ENCODE measurements at places on chromosomes 5 and 9.

GRCh38 chr9:84296146-84296843 lies 44.3 kb downstream of the SLC28A3 start:
- DNase-seq, result no peak

DNA sequence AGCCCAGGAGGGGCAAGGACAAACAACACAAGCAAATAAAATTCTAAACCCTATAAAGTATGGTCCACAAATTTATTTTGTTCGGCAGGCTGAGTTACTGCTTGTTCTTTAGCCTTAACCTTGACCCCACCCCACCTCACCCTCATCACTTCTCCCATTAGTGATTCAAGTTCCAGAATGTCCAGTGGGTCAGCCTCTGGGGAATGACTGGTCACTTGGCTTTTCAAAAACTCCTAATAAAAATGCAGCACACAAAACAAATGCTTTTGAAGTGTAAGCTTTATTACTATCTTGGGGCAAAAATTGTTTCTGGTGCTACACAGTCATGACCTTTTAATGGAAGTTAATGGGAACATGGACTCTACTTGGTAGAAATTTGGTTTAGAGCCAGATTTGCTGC lies 142.1 kb downstream of the MPDZ start:
- DNase-seq, result no peak

DNA sequence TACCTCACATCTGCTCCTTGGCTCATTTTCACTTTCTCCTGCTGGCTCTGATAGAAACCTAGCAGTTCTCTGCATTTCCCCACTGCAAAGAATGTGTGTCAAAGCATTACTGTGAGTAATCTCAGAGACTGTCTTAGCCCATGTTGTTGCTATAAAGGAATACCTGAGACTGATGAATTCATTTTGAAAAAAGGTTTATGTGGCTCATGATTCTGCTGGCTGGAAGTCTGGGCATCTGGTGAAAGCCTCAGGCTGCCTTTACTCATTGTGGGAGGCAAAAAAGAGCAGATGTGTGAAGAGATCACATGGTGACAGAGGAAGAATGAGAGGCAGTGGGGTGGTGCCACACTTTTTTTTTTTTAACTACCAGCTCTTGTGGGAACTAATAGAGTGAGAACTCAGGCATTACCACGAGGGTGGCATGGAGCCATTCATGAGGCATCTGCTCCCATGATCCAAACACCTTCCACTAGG lies 191.6 kb upstream of the CTNND2 start:
- no peak for DNase-seq

DNA sequence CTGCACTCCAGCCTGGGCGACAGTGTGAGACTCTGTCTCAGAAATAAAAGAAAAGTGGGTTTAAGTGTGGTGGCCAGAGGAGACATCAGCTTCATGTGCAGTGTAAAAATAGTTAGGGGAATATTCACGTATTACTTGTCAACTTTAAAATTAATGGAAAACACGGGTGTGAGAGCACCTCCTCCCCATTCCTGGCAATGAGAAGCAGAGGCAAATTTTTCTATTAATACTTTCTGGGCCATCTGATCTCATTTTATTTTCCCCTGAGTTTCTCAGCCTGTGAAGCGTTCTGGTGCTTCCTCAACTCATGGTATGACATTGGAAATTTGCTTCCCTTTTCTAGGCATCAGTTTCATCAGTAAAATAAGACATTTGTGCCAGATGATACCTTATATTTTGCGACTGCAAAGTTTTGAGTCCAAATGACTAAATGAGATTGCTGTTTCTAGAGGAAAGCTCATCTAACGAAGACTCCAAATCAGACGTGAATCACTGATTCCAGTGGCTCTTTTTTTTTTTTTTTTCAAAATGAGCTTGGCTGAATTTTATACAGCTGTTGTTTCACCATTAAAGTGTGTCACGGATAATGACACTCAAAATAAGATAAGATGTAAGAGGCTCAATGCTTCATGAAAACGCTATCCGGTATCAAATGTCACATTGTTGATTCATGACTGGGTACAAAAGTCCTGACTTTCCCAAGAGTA lies 104.6 kb downstream of the MSX2 start:
- no peak for DNase-seq

- DNase-seq, result no peak
These were observed 82.1 kb upstream of the MOCS2 start for GRCh38 chr5:53191548-53192165.

DNA sequence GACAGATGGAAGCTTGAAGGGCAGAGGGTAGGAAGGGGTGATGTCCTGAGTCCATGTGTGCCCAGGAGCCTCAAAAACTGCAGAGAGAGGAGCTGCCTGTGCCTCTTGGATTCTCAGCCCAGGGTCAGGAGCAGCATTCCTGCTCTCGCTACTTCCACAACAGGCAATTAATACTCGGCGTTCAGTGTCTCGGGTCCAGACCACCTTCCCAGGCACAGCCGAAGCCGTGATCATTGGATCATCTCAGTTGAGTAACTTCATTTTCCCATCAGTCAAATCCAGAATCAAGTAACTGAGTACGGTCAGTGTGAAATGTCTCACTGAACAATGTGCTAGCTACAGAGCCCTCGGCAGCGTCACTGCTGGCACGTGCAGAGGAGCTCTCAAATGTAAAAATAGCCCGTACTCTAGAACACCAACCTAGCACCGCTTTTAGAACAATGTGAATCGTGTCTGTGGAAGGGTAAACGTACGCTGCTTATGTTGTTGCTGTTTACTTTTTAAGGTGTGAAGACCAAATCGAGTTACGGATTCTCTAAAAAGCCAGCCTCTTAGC lies 63.5 kb upstream of the IRX4 start:
- no peak for DNase-seq

DNA sequence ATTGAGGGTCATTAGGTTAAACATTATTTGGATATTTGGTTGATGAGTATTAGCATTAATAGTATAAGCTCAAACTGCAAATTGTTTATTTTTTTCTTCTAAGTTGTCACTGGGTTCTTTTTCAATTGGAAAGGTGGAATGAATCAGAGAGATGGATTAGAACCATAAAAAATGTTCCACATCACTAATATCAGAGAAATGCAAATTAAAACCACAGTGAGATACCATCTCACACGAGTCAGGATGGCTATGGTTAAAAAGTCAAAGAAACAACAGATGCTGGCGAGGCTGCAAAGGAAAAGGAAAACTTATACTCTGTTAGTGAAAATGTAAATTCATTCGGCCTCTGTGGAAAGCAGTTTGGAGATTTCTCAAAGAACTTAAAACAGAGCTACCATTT lies 122.8 kb downstream of the CCDC192 start:
- DNase-seq, result no peak

- DNase-seq, result no peak
These were observed 252.7 kb downstream of the CEMIP2 start for GRCh38 chr9:71515626-71516025.

DNA sequence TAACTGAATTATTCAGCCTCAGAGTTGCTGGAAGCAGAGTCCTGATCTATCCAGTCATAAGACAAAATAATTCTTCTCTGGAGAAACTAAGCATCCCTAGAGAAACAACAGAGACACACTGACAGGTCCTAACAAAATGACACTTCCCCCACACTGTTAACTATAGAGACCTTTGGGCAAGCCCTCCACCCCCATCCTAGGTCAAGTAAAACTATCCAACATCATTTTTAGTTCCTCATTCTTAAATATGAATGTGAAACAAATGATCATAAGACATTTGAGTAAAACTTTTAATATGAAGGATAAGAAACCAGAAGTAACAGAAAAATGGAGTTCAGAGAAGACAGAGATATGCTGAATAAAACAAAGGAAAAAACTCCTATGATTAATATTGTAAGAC lies 30.9 kb downstream of the CNTLN start:
- no peak for DNase-seq

DNA sequence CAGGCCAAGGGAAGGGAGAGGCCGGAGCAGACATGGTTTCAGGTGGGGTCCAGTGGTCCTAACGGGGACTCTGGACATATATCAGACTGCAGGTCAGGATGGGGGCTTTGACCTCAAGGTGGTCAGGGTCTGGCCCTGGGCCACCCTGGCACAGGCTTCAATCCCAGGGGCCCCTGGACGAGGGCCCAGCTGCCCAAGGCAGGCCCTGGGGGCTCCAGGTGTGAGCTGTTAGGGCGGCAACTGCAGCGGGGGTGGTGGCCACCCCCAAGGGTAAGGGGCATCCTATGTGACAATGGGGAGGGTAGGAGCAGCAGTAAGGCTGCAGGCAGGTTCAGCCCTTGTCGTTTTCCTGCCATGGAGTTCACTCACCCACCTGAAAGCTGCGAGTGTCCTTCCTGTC lies 45.4 kb upstream of the CLPTM1L start:
- DNase-seq, result no peak

DNA sequence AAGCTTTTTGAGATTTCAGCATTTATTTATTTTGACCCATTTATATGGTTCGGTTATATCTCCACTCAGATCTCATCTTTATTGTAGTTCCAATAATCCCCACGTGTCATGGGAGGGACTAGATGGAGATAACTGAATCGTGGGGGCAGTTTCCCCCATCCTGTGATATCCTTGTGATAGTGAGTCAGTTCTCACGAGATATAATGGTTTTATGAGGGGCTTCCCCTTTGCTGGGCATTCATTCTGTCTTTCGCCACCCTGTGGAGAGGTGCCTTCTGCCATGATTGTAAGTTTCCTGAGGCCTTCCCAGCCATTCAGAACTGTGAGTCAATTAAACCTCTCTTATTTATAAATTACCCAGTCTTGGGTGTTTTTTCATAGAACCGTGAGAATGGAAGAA lies 96.5 kb upstream of the PCSK1 start:
- DNase-seq, result no peak

- no peak for DNase-seq
These were observed 66.0 kb upstream of the SMIM15 start for GRCh38 chr5:61228229-61228628.

DNA sequence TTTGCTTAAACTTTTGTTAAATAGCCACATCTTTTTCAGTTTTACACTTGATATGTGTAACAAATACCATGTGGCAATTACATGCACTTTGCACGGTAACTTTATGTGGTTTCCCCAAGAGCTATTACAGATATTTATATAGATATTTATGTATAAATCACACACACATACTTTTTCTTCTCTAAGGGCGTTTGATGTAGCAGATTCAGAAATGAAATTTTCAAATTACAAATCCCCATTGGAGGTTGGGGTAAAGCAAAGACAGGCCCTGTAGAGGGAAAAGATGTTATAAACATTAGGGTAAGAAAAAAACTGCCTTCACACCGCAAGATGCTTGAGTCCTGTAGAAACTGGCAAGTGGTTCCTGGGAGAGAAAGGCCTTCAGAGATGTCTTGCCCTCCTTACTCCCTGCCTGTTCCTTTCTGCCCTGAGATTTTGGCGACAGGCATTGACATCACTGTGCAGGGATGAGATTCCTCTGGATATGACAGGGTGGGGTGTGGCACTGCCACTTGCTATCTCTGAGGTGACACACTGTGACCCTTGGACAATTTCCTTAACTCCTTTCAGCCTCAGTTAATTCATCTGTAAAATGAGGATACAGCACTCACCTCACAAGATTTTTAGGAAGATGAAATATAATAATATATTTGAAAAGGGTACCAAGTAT lies 177.9 kb upstream of the TUT7 start:
- DNase-seq, result no peak

DNA sequence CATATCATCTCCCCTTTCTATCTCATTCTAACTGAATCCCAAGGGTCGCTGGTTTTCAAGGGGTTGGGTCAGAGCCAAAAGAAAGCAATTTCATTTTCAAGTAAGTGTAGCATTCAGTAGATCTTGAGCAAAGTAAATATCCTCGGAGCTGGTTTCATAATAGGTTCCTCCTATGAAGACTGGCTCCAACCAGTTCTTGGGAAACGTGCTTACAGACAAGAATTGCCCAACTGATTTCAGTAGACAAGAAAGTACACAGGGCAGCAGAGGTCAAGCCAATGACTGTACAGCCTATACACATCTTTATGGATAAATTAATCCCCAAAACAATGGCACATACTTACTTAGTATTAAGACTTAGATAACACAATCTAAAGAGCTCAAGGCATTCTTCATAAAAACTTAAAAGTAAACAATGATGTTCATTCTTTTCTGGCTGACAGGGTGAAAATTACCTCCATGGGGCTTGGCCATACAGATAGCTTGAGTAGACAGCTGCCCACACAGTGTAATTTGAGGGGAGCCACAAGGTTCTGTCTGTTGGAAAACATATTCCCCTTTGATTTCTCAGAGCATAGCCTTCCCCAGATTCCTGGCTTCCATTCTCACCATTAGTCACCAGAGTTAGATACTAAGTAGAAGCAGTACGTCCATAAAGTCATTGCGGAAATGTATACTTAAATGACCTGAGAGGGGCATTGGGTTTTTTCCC lies 163.9 kb downstream of the ARRDC3 start:
- no peak for DNase-seq

DNA sequence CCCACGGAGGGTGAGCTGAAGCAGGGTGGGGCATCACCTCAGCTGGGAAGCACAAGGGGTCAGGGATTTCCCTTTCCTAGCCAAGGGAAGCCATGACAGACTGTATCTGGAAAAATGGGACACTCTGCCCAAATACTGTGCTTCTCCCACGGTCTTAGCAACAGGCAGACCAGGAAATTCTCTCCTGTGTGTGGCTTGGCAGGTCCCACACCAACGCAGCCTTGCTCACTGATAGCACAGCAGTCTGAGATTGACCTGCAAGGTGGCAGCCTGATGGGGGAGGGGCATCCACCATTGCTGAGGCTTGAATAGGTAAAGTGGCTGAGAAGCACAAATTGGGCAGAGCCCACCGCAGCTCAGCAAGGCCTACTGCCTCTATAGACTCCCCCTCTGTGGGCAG lies 23.2 kb downstream of the RAB3C start:
- no peak for DNase-seq

- DNase-seq, result no peak
These were observed 96.5 kb downstream of the SMIM23 start for GRCh38 chr5:171882118-171882517.

GRCh38 chr9:116580853-116581252 lies 106.3 kb upstream of the TRIM32 start:
- DNase-seq, result no peak

DNA sequence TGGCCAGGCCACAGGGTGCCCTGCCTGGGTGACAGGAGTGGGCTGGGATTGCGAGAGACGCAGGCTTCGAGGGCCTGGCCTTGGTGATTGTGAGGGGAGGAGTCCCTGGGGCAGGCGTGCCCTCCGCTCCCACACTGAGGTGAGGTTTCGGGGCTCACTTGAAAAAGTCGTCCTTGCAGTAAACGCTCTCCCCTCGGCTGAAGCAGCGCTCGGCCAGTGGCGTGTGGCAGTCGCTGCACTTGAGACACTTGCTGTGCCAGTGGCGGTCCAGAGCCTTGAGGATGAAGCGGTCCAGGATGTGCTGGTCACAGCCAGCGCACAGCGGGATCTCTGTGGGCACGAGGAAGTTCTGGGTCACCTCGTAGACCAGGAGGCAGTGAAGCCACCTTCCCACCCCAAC lies 4.5 kb downstream of the LHX3 start:
- no peak for DNase-seq

- no peak for DNase-seq
These were observed 1.1 kb downstream of the RUSC2 start for GRCh38 chr9:35490910-35491465.

DNA sequence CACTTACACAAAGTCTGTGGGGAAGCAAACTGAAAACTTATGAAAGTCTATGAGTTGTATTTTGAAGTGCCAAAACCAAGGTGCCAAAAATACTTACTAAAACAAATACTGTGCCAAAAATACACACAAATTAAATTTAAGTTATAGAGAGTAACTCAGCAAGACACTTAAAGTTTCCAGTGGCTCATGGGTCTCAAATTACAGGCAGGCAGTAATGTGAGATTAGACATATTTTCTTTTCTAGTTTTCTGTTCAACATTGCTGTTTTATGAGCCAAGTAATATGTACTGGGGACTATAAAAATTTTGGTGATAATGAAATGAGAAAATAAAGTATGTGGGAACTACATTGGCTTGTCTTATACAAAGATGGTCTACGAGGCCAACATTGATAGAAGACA lies 172.2 kb upstream of the SNX2 start:
- DNase-seq, result no peak
